ENCODE measurements at places on chromosomes 12 and 14. TPM values are rescaled to one million over a fixed set of nuclear protein-coding genes. Genes with fewer than 3 reads are reported as not detected.

Gene HOXC6
- 2.3 TPM for polyA plus RNA-seq

Gene C1S
- polyA plus RNA-seq = 0.26 TPM

Gene TMTC2
- 0.57 TPM for polyA plus RNA-seq

Gene NFATC4
- 2.5 TPM for polyA plus RNA-seq

Gene ABHD4
- 6.6 TPM for polyA plus RNA-seq

Gene CRADD
- 38.6 TPM for polyA plus RNA-seq

Gene SERPINA3
- not detected for polyA plus RNA-seq

Gene TCL1B
- polyA plus RNA-seq = not detected

Gene COPZ1
- polyA plus RNA-seq = 177 TPM

Gene SPRYD3
- 11.0 TPM for polyA plus RNA-seq

Gene HOXC12
- 0.05 TPM for polyA plus RNA-seq

Gene CCDC38
- polyA plus RNA-seq = not detected

Gene CTSG
- not detected for polyA plus RNA-seq

Gene GARIN6
- not detected for polyA plus RNA-seq

Gene ARHGEF25
- 17.3 TPM for polyA plus RNA-seq

Gene C12orf54
- not detected for polyA plus RNA-seq

Gene CLBA1
- 2.2 TPM for polyA plus RNA-seq

Gene MSI1
- polyA plus RNA-seq = not detected

Gene CDKN3
- 70.7 TPM for polyA plus RNA-seq

Gene KRT83
- polyA plus RNA-seq = not detected

Gene EIF4B
- 317 TPM for polyA plus RNA-seq

Gene TMEM229B
- not detected for polyA plus RNA-seq

Gene KRT71
- not detected for polyA plus RNA-seq

Gene ANO4
- not detected for polyA plus RNA-seq

Gene COL2A1
- 0.46 TPM for polyA plus RNA-seq

Gene GLIPR1L1
- not detected for polyA plus RNA-seq

Gene RBMS2
- polyA plus RNA-seq = 0.78 TPM

Data from K562 (cell line).